Activated B cell treated with CpG ODN at 0.5 μM for 24 hours (primary cell): ENCODE measurements at places on chromosomes 13 and 19.

DNA sequence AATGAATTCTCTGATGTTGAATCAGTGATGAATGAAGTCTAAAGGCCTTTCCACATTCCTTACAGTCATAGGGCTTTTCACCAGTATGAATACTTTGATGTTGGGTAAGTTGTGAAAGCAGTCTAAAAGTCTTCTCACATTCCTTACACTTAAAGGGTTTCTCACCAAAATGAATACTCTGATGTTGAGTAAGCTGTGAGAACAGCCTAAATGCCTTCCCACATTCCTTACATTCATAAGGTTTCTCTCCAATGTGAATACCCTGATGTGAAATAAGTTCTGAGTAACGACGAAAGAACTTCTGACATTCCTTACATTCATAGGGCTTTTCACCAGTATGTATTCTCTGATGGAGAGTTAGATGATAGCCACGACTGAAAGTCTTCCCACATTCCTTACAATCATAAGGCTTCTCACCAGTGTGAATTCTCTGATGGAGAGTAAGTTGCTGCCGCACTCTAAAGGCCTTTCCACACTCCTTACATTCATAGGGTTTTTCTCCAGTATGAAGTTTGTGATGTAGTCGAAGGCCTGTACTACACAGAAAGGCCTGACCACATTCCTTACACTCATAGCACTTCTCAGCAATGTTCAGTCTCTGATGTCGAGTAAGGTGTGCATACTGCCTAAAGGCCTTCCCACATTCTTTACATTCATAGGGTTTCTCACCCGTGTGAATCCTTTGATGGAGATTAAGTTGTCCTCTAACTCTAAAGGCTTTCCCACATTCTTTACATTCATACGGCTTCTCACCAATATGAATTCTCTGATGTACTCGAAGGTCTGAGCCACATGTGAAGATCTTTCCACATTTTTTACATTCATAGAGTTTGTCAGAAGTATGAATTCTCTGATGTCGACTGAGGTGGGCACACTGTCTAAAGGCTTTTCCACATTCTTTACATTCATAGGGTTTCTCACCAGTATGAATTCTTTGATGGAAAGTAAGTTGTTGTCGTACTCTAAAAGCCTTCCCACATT is 19.9 kb downstream of the ZFP30 start:
- H3K4me1 ChIP-seq = no peaks in the 10 kb centered on the region
- H3K36me3 ChIP-seq = peaks cover 50% of the 10 kb centered on the region
- no peaks in the 10 kb centered on the region for H3K27me3 ChIP-seq
- no peak overlapping the region for H3K27ac ChIP-seq
- no peak overlapping the region for H3K4me3 ChIP-seq
- DNase-seq = no peak

- no peaks in the 10 kb centered on the region for H3K4me1 ChIP-seq
- H3K27ac ChIP-seq = no peak overlapping the region
- H3K4me3 ChIP-seq = no peak overlapping the region
- no peaks in the 10 kb centered on the region for H3K36me3 ChIP-seq
- DNase-seq = no peak
Observed at GRCh38 chr13:106262886-106263285, 272.6 kb downstream of the EFNB2 start.

DNA sequence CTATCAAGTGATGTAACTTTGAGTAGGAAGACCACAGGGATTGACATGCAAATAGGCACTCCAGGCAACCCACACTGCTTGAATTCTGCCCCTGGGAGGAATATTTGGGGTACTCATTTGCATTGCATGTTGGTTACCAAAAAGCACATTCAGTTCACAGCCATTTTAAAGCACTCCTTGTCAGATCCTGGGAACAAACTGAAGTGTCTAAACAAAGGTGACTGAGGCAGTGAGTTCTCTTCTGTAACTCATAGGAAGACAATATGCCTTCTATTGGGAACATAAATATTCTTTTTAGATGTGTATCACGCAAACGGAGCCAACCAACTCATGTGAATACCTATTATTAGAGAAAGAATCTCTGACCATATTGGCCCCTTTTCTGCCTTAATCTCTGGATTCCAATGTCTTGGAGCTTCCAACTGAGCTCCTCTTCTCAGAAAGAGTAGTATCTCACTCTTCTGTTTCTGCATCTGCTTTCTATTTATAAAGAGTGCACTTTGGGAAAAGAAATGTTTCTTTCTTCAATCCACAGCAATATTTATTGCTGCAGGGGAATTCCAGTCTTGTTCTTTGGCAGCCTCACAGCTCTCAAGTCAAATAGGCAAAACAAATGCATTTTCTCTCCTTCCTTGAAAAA is 125.7 kb upstream of the NBEA start:
- no peak overlapping the region for H3K27ac ChIP-seq
- no peaks in the 10 kb centered on the region for H3K36me3 ChIP-seq
- no peak overlapping the region for H3K4me3 ChIP-seq
- H3K4me1 ChIP-seq = no peaks in the 10 kb centered on the region
- DNase-seq = no peak

- H3K27me3 ChIP-seq = no peaks in the 10 kb centered on the region
- peaks cover 7% of the 10 kb centered on the region for H3K36me3 ChIP-seq
- DNase-seq = peak; percentile 42
Observed at GRCh38 chr19:35712567-35713505, 5.0 kb upstream of the KMT2B start.

GRCh38 chr13:79395881-79396280 is 10.2 kb downstream of the RBM26 start:
- no peak overlapping the region for H3K27ac ChIP-seq
- DNase-seq = no peak
- peaks cover 52% of the 10 kb centered on the region for H3K4me1 ChIP-seq
- peaks cover 58% of the 10 kb centered on the region for H3K36me3 ChIP-seq
- H3K4me3 ChIP-seq = no peak overlapping the region
- H3K27me3 ChIP-seq = no peaks in the 10 kb centered on the region

DNA sequence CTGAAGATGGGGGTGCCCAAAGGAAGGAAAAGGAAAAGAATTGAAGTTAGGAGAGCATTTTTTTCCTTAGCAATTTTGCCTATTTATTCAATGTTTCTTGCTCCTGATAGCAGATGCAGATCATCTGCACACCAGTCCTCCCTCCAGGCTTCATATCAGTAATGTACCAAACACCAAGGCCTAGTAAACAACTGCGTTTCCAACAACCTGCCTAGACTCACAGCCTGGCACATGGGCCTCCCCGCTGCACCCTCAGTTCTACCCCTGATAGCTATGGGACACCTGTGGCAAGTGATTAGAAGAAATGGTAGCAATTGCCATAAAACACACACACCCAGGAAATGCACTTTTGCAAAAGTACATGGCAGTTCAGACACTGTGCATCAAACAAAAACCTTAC is 30.4 kb upstream of the HMGB1 start:
- no peak overlapping the region for H3K27ac ChIP-seq
- no peak for DNase-seq
- no peaks in the 10 kb centered on the region for H3K4me1 ChIP-seq
- H3K4me3 ChIP-seq = no peak overlapping the region
- no peaks in the 10 kb centered on the region for H3K36me3 ChIP-seq

DNA sequence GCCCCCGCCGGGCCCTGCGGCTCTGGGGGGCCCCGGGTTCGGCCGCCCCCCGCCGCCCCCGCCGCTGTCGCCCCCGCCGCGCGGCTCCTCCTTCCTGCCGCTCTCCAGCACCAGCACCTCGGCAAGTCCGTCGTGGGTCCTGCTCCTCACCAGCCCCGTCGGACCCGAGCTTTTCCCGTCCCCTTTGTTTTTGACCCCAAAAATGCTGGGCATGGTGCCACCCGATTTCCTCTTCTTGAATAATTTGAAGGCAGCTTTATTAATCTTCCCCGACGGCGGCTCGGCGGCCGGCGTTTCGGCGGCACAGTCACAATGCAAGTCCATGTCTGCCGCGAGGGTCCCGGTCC is 945 bp downstream of the AMER2 start:
- H3K36me3 ChIP-seq = no peaks in the 10 kb centered on the region
- DNase-seq = no peak
- no peak overlapping the region for H3K27ac ChIP-seq
- peak overlapping the region; percentile 76 for H3K4me3 ChIP-seq

- H3K4me1 ChIP-seq = peaks cover 26% of the 10 kb centered on the region
- peaks cover 47% of the 10 kb centered on the region for H3K36me3 ChIP-seq
- no peaks in the 10 kb centered on the region for H3K27me3 ChIP-seq
- no peak for DNase-seq
- H3K4me3 ChIP-seq = no peak overlapping the region
Observed at GRCh38 chr19:4388337-4389063, 11.8 kb downstream of the SH3GL1 start.

- no peaks in the 10 kb centered on the region for H3K27me3 ChIP-seq
- H3K36me3 ChIP-seq = peaks cover 1% of the 10 kb centered on the region
- no peak overlapping the region for H3K4me3 ChIP-seq
Observed at GRCh38 chr13:46609052-46609451, 56.1 kb downstream of the LRCH1 start.

DNA sequence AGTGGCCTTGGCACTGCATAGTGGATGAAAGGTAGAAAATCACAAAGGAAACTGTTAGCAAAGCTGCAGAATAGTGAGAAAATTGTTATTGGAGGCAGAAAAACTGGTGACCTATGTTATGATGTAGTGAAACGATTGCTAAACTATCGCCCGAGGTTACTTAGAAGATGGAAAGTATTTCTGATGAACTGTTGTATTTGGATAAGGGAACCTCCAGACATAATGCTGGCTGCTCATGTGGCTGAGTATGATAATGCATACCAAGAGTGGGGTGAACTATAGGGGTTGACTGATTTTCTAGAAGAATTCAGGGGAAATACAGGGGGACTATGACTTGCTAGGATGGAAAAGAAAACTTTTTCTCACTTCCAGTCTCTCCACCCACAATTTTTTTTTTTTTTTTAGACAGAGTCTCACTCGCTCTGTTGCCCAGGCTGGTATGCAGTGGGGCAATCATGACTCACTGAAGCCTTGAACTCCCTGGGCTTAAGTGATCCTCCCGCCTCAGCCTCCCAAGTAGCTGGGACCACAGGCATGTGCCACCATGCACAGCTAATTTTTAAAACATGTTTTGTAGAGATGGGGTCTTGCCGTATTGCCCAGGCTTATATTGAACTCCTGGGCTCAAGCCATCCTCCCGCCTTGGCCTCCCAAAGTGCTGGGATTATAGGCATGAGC is 4.4 kb upstream of the EID2 start:
- peaks cover 20% of the 10 kb centered on the region for H3K4me1 ChIP-seq
- peaks cover 5% of the 10 kb centered on the region for H3K27me3 ChIP-seq
- no peak overlapping the region for H3K4me3 ChIP-seq
- no peak overlapping the region for H3K27ac ChIP-seq

DNA sequence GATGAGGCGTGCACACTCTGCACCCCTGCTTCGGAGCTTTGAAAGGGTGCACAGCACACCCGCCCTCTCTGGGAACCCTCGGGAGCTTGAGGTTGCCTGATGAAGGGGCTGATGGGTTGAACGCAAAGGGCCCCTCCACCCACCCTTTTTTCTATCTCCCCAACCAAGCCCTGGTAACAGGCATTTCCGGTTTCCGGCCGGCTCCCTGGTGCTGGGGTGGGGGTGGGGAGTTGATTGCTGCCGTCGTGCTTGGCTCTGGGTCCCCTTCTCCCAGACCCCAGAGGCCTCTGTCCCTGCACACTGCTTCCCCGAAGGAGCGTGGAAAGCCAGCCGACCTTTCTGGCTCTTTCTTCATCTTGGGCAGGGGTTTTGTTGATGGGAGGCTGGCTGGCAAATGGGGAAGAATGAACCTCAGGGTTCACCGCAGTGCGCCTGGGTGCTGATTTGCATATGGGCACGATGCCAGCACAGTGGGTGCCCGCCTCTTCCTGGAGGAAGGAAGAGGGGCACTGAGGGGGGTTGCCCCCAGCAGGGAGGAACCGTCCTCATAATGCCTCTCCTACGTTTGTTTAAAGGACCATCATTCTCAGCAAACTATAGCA is 29.1 kb downstream of the VAV1 start:
- peak overlapping the region; percentile 83 for H3K4me3 ChIP-seq
- peak overlapping the region; percentile 94 for H3K27ac ChIP-seq
- H3K27me3 ChIP-seq = no peaks in the 10 kb centered on the region
- H3K4me1 ChIP-seq = peaks cover 83% of the 10 kb centered on the region
- peaks cover 15% of the 10 kb centered on the region for H3K36me3 ChIP-seq
- DNase-seq = peak; percentile 89

DNA sequence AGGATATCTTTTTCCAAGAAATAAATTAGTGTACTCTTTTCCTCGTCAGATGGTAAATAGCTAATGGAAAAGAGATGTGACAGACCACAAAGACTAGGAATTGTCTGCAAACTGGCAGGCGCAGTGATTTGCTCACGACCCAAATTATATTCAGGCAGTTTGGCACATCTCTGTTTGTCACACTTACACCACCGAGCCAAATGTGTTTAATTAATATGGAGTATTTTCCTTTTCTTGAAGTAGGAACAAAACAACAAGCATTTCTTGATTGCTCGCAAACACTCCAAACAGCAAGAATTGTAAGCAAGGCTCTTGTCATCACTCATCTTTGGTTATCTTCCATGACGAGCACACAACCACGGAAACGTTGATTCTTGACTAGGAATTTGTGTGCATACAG is 884.2 kb downstream of the PCDH9 start:
- H3K4me3 ChIP-seq = no peak overlapping the region
- H3K27me3 ChIP-seq = no peaks in the 10 kb centered on the region
- no peaks in the 10 kb centered on the region for H3K4me1 ChIP-seq
- H3K27ac ChIP-seq = no peak overlapping the region
- no peak for DNase-seq

DNA sequence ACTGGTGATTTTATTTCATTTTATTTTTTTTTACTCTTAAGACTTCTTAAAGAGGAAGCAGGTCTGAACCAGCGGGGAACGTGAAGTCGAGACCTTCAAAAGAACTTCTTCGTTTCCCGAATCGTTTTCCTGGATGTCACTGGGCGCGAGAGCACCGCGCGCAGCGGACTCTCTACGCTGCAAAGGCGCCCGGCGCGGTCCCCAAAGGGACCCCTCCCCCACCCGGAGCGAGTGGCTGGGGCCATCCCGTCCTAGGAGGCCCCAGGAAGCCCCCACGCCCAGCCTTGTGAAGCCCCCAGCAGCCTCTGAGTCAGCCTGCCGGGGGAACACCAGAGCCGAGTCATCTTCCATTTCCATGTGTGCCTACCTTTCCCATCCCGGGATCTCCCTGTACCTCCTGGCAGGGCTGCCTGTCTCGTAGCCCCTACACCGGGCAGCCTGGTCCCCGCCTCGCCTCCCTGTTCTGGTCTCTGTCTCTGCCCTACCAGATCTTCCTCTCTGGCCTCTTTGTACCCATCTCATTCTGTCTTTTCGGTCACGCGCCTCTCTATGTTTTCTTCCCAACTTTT is 608 bp downstream of the CD70 start:
- H3K36me3 ChIP-seq = peaks cover 15% of the 10 kb centered on the region
- peak overlapping the region; percentile 82 for H3K27ac ChIP-seq
- H3K4me1 ChIP-seq = peaks cover 68% of the 10 kb centered on the region

GRCh38 chr19:752652-753517 is 2.0 kb downstream of the MISP start:
- no peak overlapping the region for H3K4me3 ChIP-seq
- no peak for DNase-seq
- H3K36me3 ChIP-seq = no peaks in the 10 kb centered on the region
- no peaks in the 10 kb centered on the region for H3K4me1 ChIP-seq

- no peak overlapping the region for H3K4me3 ChIP-seq
- no peaks in the 10 kb centered on the region for H3K36me3 ChIP-seq
- H3K27me3 ChIP-seq = no peaks in the 10 kb centered on the region
- H3K4me1 ChIP-seq = peaks cover 14% of the 10 kb centered on the region
Observed at GRCh38 chr13:50285283-50285682, 270.0 kb downstream of the KCNRG start.

GRCh38 chr13:30376426-30377311 is 45.6 kb upstream of the UBE2L5 start:
- H3K4me3 ChIP-seq = peak overlapping the region; percentile 82
- H3K27ac ChIP-seq = peak overlapping the region; percentile 84
- H3K36me3 ChIP-seq = no peaks in the 10 kb centered on the region
- H3K4me1 ChIP-seq = peaks cover 65% of the 10 kb centered on the region
- H3K27me3 ChIP-seq = no peaks in the 10 kb centered on the region
